ENCODE measurements at places on chromosomes 5 and 9.
A peak's percentile ranks its signal among the peaks of the same experiment; 100 is the strongest.

DNA sequence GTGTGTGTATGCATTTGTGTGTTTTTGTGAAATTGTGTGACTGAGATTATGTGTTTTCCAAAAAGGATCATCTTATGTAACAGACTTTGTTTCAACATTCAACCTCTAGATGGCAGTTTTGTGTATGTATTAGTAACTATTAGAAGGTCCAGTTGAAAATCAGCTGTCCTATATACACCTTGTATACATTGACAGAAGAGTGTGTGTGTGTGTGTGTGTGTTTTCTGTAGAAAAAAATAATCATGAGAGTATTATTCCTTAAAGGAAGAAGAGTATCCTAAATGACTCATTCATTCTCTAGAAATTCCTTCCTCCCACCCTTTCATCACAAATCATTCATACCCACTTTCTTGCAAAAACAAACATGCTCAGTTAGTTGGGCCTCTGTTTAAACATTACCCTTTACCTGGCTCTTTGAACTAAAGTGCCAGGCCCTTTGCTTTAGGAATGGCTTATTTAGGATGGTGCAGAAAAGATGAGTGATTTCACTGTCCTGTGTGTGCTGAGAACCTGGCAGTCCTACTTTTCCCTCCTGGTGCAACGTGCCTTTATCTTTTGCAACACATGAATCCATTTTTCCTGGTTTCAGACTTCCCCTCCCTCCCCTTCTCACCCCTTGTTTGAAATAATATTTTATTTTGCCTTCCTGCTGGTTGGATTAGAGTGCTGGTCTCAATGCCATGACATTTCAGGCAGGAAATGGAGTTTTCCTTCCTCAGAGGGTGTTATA is 152.2 kb downstream of the ARHGAP26 start:
- peak; percentile 57 for DNase-seq

DNA sequence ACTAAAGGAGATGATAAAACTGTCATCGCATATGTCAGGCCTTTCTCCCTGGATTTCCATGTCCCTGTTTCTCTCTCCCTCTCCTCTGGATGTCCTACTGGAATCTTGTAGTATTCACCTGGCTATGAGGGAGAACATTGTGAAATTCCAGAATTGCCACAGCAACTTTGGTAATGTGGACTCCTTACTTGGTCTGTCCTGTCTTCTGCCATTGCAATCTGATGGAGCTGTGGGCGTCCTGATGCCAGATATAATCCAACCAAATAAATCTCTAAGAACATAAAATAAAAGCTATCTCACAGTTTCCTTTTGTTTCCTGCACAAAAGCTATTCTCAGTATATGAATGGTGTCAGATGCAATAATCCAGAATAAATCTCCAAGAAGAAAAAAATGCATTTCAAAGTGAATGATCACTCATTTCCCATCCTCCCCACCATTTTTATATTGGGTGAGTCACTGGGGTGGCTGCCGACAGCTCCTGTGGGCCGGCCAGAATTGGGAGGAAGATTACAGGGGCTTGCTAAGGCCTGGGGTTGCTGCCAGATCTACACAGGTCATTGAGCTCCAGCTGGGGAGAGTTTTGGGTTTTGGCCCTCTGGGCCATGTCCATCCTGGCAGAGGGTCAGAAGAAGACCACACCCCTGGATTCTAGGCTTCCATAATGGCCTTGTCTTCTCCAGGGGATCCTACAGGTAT is 160.7 kb upstream of the PITX1 start:
- DNase-seq: no peak

- DNase-seq: no peak
These were observed 916 bp downstream of the TOR1A start for GRCh38 chr9:129822898-129823541.

GRCh38 chr5:154373326-154373725 is 72.5 kb upstream of the SAP30L start:
- no peak for DNase-seq
